ENCODE measurements at places on chromosomes 6 and 20. TPM values are rescaled to one million over a fixed set of nuclear protein-coding genes. Genes with fewer than 3 reads are reported as not detected.

DNA sequence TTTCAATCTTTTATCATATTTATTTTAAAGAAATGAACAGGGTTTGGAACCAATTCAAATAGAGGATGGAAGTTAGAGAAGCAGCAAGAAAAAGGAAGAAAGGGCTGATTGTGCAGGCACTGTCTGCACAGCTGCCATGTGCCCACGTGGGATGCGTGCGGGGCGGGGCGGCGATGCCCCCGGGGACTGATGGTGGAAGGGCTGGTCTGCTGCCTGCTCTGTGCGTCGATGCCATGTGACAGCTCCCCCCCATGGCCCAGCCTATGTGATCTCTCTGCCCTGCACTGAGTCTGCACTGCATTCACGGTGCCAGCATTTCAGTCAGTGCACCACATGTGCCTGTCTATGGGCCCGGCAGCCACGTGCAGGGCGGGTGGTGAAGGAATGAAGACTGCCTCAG lies 96.4 kb downstream of the IRF4 start:
- no peak for DNase-seq

DNA sequence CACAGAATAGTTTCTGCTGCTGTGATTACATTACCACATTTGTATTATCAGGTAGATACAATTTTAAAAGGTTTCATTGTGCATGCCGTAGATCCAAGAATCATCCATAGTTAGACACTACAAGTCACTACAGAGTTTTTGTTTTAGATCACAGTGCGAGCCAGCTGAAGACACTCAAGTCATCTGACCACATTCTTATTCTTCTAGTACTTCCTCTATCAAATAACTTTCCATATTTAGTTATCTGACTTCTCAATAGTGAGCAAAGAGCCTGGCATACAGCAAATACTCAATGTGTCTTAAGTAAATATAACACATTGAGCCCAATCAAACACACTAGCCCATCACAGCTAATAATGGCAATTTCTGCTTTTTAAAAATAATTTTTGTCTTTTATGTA lies 195.4 kb downstream of the ASCC3 start:
- no peak for DNase-seq

DNA sequence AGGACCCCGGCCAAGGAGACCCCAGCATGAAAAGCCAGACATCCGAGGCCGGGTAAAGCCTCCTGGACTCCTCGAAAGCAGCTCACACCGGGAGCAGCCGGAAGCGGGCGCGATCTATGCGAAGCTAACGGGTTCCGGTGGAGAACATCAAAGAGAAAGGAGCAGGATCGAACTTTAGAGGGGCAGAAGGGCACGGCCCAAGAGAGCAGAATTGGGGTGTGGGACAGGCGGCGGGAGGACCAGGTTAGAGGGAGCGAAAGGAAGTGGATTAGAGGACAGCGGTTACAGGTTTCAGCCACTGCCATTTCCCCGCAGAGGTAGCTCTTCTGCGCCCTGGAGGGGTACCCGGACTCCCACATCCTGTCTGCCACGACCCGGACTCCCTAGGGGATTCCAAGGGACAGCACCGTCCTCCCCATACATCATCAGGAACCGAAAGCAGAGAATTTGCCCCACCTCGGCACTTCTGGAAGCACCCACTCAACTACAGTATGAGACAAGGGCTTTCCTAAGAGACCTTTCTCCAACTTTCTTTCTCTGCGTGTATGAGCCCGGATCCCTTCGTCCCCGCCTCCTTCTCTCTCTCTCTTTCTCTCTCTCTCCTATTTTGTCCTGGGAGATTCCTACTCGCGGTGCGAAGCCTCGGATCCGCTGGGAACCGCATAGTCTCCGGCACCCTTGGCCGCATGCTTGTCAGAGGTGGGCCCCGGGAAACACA lies 507 bp upstream of the VGLL2 start:
- no peak for DNase-seq

DNA sequence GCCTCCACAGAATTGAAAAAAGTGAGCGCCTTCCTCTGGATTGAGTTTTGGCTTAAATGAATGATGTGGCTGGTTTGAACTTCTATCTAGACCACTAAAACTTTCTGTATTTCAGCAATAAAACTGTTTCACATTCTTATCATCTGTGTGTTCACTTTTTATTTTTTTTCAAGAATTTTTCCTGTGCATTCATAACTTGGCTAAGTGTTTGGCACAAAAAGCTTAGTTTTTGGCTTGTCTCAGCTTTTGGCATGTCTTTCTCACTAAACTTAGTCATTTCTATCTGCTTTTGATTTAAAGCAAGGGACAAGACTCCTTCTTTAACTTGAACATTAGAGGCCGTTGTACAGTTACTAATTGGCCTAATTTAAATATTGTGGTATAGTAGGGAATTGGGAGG lies 1015.1 kb downstream of the EPHA7 start:
- no peak for DNase-seq

GRCh38 chr6:127460465-127460864 lies 1.3 kb upstream of the KIAA0408 start:
- DNase-seq, result no peak

- peak; percentile 37 for DNase-seq
Measured at GRCh38 chr6:135094403-135094821, 39.8 kb upstream of the HBS1L start.

- no peak for DNase-seq
Measured at GRCh38 chr20:34445177-34446065, 70.8 kb upstream of the DYNLRB1 start.

DNA sequence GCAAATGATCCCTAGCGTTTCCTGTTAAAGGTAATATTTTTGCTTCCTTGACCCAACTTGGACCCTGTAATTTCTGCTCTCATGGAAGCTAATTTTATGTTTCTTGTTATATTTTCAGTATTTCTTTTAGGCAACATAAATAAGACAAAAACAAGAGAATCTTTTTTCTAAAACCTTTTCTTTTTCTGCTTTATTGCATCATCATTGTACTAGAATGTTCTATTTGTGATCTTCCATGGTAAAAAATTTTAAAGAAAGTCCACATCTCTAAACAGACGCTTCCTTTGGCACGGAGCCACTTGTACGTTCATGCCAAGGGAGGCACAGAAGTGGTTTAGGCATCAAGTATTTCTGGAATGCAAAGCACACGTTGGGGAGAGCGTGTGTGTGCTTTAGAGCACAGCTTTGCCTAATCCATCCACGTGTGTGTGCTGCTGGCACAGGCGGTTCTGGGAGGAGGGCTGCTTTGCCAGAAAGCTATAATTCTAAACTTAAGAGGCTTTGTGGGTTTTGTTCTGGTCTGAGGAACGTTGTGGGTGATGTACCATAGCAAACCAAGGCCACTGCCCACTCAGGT lies 98.3 kb downstream of the SASH1 start:
- DNase-seq, result no peak

- DNase-seq, result no peak
Measured at GRCh38 chr6:11294228-11294627, 61.8 kb upstream of the NEDD9 start.

DNA sequence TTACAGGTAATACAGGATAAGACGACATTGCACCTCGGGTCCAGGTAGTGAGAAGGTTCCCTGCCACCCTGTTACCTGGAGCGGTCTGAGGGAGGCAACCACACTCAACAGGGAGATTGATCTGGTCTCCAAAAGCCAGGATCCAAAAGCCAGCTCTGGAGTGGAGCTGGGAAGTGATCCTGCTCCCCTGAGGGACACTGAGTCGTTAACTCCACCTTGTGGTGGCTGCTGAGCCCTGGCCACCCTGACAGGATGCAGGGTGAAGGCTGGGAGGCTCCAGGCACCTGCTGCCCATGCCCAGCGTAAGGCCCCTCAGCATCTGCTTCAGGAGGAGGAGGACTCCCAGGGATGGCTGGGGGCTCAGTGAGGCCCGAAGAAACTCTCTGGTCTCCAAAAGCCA lies 38.7 kb upstream of the SLC22A2 start:
- DNase-seq, result no peak

The PTK6 gene
- 2.3 TPM for total RNA-seq

GRCh38 chr6:118216751-118217150 lies 309.7 kb downstream of the SLC35F1 start:
- DNase-seq, result no peak

DNA sequence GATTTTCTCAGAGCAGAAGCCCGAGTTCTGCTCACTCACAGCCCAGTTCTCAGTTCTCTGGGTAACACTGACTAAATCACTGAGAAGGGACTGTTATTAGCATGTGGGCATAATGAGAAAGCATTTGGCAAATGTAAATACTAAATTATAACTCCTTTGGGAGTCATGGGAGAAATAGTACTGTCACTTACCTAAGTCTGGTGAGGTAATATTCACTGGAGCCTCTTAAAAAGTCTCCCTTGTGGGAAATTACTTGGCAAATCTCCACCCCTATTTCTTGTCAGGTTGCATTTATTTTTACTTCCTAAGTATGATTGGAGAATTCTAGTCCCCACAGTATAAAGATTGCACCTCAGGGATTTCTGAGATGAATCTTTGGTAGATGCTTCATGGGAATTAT lies 254.3 kb downstream of the SLC35F1 start:
- DNase-seq, result no peak

GRCh38 chr20:53101992-53102760 lies 130.0 kb downstream of the TSHZ2 start:
- DNase-seq, result no peak

DNA sequence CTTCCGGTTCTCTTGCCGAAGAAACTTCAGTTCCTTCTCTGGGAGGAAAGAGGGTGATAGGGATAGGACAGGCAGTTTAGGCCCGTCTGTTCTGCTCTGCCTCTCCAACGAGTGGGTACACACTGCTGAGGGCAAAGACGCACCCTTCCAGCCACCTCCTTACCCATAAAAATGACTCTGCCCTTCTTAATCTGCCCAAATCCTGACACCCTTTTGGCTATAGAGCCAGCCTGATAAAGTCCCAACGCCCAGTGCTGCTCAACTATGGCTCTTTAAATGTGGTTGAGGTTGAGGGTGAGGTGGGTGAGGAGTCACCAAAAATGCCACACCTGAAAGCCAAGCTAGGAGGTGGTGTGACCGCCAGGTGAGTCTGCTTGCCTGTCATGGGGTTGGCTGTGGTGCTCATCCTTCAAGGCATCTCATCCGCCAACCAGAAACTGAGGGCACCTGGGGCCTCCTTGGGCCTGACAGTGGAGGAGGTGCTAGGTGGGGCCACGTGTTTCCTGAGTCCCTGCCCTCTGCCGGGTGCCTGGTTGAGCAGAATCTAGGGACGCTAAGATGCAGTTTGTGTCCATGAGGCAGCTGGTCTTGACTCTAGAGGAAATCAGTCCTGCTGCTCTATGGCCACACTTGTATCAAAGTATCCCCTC lies 16.3 kb downstream of the CCDC167 start:
- no peak for DNase-seq

DNA sequence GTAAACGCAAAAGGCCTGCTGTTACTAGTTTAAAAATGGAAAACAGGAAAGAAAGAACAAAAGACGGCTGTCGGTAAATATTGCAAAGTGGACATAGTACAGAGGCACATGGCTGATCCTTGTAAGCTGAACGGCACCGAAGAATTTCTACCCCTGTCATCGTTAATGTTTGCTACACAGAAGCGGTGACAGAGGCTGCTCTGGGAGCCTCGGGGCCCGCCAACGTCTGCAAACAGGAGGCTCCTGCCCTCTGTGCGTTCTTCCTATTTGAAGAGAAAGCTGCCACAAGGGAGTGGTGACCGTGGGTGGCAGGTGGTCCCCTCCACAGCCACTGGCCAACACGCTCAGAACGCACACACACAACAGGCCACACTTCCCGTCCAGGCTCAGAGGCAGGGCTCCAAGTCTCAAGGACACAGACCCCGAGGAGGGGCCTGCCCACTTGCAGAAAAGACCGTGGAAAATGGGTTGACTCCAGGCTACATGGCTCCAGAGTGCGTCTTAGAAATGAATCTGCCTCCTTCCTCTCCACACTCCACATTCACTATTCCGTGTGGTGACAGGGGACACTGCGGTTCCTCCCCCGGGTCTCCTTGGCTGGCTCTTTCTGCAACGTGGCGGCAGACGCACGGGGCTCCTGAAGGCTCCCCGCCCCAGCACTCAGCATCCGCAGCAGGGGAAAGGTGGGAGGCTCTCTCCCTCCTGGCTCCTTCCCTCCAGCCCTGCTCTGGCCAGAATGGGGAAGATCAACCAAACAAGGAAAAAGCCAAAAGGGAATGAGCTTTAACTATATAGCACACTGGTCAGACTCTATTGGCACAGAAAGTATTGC lies 64.5 kb downstream of the GMPR start:
- DNase-seq, result no peak

GRCh38 chr20:2518558-2518957 lies 9.8 kb upstream of the ZNF343 start:
- no peak for DNase-seq

GRCh38 chr6:159788753-159789376 lies 537 bp downstream of the TCP1 start:
- peak; percentile 45 for DNase-seq

The LGSN gene
- 0.15 TPM for total RNA-seq

GRCh38 chr20:25076731-25077609 lies 5.0 kb downstream of the VSX1 start:
- no peak for DNase-seq

The CFAP61 gene
- not detected for total RNA-seq

The SFTA2 gene
- total RNA-seq, result not detected

- no peak for DNase-seq
Measured at GRCh38 chr6:115000736-115001135, 657.9 kb upstream of the HS3ST5 start.

GRCh38 chr6:135519348-135519747 lies 21.8 kb upstream of the AHI1 start:
- DNase-seq, result no peak

- DNase-seq, result no peak
Measured at GRCh38 chr20:34089655-34090345, 22.2 kb downstream of the EIF2S2 start.

DNA sequence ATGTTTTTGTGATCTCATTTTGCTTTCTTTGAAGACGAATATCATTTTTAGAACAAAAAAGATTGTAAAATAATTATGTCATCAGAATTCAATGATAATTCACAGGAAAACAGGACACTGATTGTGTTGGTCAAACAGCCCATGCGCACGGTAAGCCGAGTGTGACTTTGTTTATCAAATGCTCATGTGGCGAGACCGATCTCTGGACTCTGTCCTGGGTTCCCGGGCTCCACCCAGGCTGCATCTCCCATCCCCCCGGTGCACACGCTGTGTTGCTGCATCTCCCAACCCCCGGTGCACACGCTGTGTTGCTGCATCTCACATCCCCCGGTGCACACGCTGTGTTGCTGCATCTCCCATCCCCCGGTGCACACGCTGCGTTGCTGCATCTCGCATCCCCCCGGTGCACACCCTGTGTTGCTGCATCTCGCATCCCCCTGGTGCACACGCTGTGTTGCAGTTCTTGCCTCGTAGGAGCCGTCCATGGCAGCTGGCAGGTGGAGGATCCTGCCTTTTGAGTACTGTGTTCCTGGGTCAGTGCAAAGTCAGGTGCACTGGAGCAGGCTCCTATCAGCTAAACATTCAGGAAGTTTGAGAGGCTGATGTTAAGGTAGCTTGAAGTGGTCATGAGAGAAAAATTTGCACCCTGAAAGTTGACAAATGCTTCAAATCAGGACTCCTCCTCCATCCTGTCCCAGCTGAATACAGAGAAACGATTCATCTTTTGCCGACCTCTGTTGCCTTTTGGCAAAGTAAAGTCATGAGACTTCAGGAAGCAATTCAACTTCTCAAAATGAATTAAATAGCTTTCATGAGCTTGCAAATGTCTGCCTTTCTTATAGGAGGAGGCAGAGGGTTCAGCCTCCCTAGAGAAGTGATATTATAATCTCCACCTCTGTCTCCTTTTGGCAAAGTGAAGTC lies 77.1 kb upstream of the FRMD1 start:
- no peak for DNase-seq

GRCh38 chr20:49811825-49812506 lies 662 bp upstream of the SLC9A8 start:
- no peak for DNase-seq

GRCh38 chr20:38243709-38244020 lies 16.9 kb downstream of the KIAA1755 start:
- no peak for DNase-seq

GRCh38 chr6:98587555-98587954 lies 246.8 kb upstream of the POU3F2 start:
- DNase-seq, result no peak

Measured in activated CD4-positive, alpha-beta memory T cell treated with anti-CD3 and anti-CD28 coated beads, Interleukin-2, amount 10 ng/mL, durations not matched to agents 7 days and 5 days (primary cell).